ENCODE measurements at places on chromosomes 2 and 18.

DNA sequence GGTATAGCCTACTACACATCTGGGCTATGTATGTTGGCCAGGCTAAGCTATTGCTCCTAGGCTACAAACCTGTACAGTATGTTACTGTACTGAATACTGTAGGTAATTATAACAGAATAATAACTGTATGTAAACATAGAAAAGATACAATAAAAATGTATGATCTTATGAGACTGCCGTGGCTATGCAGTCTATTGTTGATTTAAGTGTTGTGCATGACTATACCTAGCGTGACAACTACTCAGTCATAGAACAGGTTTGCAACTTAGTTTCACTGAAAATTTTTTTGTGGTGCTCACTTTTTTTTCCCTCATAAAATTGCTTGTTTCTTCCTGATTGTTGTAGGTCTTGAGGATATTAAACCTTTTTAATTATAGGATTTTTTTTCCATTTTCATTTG lies 25.9 kb downstream of the KCMF1 start:
- no peak for DNase-seq

- DNase-seq: no peak
Measured at GRCh38 chr2:67066782-67067181, 330.4 kb upstream of the ETAA1 start.

- no peak for DNase-seq
Measured at GRCh38 chr2:50878251-50878650, 153.7 kb downstream of the NRXN1 start.

GRCh38 chr2:8298783-8299182 lies 383.1 kb upstream of the ID2 start:
- DNase-seq: no peak

DNA sequence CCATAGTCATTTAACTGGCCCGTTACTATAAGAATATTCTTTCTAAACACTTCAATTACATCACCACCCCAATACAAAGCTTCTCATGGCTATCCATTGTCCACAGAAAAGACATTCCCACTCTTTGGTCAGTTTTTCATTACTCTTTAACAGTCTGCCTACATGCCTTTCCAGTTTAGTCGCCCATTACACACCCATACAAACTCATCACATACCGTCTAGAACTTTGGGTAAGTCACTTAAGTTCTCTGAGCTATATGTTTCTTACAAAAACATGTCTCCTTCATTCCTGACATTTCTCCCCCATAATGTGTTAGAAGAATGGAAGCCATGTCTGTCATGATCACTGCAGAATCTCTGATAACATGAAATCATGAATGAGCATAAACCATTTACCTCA lies 108.2 kb upstream of the STK17B start:
- DNase-seq: no peak

GRCh38 chr2:219038600-219038999 lies 2.7 kb downstream of the CFAP65 start:
- DNase-seq: no peak

DNA sequence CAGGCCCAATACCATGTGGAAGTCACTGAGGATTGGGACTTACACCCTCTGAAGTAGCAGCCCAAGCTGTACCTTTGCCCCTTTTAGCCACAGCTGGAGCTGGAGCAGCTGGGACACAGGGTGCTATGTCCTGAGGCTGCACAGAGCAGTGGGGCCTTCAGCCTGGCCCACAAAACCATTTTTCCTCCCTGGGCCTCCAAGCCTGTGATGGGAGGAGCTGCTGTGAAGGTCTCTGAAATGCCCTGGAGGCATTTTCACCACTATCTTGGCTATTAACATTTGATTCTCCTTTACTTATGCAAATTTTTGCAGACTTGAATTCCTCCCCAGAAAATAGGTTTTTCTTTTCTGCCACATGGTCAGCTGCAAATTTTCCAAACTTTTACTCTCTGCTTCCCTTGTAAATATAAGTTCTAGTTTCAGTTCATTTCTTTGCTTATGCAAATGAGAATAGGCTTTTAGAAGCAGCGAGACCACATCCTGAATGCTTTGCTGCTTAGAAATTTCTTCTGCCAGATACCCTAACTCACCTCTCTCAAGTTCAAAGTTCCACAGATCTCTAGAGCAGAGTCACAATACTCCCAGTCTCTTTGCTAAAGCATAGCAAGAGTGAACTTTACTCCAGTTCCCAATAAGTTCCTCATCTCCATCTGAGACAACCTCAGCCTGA lies 213.8 kb upstream of the MGAT5 start:
- DNase-seq: no peak

DNA sequence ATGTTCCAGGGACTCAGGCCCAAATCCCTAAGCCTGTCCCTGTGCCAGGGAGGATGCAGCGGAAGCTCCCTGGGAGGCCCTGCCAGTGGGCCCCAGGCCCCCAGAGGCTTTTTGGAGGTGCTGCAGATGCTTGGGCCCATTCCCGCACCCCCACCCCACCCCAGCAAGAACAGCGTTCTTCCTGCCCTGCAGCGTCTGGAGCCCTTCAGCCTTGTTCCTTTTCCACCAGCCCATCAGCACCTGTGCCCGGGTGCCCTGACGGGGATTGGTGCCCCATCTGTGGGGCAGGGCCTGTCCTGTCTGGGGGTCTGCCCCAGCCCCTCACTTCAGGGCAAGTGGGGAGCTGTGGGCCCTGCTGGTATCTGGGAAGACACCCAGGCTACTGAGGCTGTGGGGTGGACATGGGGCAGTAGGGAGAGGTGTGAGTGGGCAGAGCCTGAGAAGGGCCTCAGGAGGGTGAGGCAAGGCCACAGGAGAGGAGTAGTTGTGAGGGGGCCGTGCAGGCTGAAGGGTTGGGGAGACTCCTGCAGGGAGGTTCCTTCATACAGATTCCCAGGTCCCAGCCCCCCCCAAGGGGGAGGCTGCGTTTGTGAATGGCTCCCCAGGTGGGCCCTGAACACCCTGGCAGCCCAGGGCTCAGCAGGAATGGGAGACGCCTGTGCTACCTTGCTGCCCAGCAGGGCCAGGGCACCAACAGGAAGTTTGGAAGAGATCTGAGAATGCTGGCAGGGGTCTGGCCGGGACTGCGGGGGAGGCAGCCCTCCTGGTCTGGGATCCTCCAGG lies 2.4 kb downstream of the RNPEPL1 start:
- DNase-seq: no peak

GRCh38 chr18:29163596-29163995 lies 986.7 kb upstream of the CDH2 start:
- no peak for DNase-seq

- no peak for DNase-seq
Measured at GRCh38 chr2:45134726-45135125, 125.5 kb upstream of the SIX2 start.

DNA sequence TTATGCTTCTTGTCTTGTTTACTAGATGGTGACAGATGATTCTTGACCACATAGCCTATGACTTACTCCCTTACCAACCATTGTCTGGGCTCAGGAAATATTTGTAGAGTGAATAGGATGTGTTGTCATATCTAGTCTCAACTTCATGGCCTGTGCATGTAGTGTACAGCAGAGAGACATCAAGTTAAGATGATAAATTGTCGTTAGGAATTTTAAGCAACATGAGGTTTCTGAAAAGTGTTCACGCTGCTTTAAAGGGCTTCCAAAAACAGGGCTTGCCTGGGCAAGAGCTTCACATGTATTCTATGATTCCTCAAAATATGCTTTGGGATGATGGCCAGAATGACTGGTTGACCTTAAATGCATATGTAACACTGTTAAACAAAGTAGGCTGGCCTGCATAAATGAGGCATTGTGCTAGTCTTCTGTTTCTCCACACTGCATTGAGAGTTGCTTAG lies 424.0 kb downstream of the RND3 start:
- no peak for DNase-seq

DNA sequence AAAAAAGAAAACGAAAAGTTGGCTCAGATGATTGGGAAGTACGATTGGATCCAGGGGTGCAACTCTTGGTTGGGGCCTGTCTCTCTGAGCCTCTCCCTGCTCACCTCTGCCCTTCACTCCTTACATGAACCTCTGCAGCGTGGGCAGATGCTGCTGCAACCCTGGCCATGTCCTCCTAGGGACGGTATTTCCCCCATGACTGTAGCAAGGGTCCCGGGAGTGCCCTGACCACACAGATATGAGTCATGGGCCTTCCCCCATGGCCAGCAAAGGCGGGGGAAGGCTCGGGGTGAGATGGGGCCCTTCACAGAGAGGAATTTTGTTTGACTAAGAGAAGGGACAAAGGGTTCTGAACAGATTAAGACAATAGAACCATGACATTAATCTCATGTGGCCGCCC lies 129.0 kb downstream of the NCK2 start:
- no peak for DNase-seq

DNA sequence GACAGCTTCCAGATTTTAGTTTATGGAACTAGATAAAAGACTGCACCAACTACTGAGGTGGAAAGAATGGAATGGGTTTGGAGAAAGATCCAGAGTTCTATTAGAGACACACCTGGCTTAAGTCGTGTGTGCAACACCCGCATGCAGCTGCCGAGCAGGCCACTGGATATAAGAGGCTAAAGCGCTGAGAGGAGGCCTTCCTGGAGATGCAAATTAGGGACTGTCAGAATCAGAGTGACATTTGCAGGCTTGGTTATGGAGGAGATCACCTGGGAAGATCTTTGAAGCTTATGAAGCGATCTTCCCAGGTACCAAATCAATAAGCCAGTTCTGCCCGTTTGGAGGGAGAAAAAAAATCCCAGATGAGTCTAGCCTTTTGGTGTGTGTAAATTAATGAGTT lies 30.4 kb upstream of the KLHL29 start:
- no peak for DNase-seq

Data from stimulated activated naive CD4-positive, alpha-beta T cell (primary cell).